ENCODE measurements at places on chromosomes 1 and 21.

GRCh38 chr1:96992871-96993270 is 271.3 kb downstream of the PTBP2 start:
- DNase-seq: no peak

GRCh38 chr1:27596261-27596660 is 7.7 kb downstream of the AHDC1 start:
- DNase-seq: no peak

GRCh38 chr1:198212675-198213074 is 55.9 kb downstream of the NEK7 start:
- no peak for DNase-seq

DNA sequence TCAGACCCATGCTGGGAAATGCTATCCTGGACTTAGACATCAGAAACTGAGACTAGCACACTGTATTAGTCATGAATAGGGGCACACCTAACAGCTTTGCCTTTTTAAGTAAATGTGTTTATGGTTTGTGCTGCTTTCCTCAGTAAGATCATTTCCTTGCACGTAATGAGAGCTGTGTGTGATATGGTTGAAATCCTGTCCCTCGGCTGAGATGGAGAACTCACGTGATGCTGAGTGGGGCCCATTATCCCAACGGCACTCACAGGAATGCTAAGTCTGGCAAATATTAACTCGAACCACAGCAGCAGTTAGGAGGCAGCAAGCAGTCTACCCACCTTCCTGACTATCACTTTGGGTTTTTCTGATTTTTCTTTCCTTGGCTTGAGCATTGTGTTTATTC is 38.2 kb downstream of the BCL9 start:
- DNase-seq: peak; percentile 91

- no peak for DNase-seq
Observed at GRCh38 chr1:42993502-42994136, 35.0 kb upstream of the SLC2A1 start.

DNA sequence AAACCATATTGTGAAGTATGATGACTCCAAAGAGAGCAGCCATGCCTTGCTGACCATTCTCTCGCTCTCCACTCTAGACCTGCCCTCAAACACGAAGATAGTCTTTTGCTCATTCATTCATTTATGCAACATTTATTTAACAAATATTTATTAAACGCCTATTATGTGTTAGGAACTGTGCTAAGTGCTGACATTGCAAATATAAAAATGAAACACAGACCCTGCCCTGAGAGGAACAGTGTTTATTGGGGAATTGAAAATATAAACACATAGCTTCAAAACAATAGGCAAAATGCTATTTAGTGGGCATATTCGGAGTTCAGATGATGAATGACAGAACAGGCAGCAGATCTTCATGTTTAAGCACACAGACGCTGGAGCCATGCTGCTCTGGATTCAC is 213.6 kb downstream of the NUF2 start:
- DNase-seq: no peak

DNA sequence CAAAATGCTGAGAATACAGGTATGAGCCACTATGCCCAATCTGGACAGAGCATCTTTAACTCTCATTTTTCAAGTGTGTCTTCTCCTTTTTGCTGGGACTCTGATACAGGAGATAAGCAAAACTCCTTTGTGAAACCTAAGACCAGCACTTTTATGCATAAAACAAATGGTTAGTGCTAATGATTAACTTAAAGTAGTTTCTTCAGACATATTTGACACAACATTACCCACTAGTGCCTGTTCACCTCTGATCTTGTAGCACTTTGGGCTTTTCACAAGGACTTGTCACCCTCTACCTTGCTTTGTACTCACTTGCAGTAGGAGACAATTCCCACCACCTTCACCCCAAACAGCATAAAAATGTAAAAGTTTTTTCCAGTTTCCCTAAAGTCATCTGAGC is 216.3 kb downstream of the RGS7 start:
- DNase-seq: no peak

Data from hepatocyte (in vitro differentiated cells).